Memory B cell (primary cell): ENCODE measurements at places on chromosomes 2 and 18.

DNA sequence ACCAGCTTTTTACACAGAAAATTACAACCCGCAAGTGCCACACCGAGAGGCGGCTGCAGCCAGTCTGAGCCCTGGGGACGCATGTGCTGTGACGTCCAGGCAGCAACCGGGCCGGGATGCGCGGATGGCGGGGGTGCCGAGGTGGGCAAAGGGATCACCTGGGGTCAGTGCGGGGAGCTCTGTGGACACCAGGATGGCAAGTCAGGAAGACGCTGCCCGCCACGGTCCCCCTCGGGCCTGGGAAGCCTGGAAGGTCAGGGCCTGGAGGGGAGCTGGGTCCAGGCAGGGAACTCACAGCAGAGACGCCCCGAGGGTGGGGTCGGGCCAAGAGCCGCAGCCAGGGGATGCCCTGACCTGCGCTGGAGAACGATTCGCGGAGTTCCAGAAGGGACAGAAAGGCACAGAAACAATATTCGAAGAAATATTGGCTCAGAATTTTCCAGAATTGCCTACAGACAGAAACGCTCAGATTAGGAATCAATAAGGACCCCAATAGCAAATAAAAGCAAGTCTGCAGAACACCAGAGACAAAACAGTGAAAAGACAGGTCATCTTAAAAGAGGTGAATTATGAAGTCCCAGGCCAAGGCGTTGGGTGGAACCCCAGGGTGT, 11.7 kb upstream of the KIF1A start:
- no peak for DNase-seq

- DNase-seq = no peak
These were observed 7.8 kb downstream of the POLR1A start for GRCh38 chr2:86097913-86098312.

- DNase-seq = no peak
These were observed at the start of gene KIF1A for GRCh38 chr2:240819858-240820606. Gene KIF1A, minus strand, starts transcription at chr2:240820219. Its CDS starts 22,467 bp downstream, at chr2:240797752.

DNA sequence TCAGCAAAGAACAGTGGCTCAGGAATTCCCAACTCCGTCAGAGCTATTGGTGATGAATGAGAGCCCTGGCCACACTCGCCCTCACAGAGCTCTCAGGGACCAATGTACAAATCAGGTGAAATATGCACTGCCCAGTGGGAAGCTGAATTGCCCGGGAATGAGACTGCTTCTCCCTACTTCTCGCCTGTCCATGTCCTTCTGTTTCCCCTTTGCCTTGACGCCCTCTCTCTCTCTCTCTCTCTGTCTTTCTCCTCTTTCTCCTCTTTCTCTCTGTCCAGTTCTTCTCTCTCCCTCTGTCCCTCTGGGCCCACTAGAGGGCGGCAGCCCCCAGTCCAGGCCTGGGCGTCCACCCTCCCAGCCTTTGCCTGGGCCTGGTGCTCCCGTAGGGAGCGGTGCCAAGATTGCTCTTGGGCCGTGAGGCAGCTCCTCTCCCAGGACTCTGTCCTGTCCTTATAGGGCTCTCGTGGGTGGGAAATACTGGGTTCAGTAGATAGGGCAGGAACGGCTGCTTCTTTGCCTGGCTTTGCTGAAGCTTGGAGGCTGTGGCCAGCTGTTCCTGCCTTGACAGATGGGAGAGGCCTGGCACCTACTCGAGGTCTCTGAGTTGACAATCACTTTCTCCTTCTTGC, 28.4 kb upstream of the PUM2 start:
- no peak for DNase-seq

DNA sequence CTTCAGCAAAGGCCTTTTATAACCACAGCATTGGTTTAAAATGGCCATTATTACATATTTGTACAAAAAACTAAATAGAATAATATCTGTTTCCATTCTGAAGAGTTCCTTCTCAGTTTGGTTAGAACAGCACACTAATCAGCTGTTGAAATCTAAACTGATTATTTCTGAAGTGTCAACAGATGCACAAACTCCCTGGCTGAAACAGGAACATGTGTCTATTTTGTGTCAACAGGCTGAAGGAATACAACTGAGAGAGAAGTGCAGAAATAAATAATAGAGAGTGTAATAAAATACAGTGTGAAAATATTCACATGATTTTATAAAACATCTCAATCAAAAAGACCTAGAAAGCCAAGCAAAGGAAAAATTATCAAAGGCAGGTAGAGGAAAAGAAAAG, 29.7 kb downstream of the IKZF2 start:
- no peak for DNase-seq

- no peak for DNase-seq
These were observed 12.1 kb downstream of the ACTR3 start for GRCh38 chr2:113901943-113902342.

GRCh38 chr2:106944215-106944614, 58.2 kb upstream of the ST6GAL2 start:
- DNase-seq = no peak

GRCh38 chr2:21643180-21643579, 519.4 kb downstream of the TDRD15 start:
- DNase-seq = no peak

DNA sequence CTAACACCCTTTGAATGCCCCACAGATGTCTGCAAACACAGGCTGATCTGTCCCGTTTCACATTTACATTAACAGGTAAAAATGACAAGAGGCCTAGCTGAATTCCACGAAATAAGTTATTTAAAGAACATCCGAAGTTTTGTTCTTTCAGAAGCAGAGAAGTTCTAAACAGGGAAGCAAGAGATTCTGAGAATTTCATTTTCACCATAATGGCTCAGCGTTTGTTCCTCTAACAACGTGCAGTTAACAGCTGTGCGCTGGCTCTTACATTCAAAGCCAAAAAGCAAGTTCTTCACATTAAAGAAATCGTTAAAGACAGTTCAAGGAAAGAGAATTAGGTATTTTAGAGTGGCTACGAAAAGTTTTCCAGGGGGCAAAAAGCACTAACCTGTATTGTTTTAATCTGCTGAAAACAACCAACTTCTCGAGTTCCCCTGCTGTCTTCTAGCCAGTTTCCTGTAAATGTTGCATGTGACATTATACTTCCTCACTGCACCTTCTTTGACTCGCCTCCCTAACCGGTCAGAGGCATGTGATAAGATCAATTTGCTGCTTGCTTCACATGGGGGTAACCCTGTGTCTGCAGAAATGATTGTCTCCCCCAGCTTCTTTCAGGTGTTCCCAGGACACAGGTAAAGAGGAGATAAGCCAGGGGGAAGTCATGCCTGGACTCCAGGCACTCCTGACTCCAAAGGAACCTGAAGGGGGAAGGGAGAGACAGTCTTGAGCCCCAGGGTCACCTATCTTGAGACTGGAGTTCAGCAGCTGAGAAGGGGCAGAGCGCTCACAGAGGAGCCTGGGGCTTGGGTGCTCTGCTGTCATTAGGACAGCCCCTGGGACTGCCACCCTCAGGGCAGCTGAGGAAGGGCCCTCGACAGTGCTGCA, 36.8 kb upstream of the WIPF1 start:
- peak; percentile 45 for DNase-seq

- DNase-seq = no peak
These were observed 17.4 kb downstream of the FARP2 start for GRCh38 chr2:241373446-241373845.

DNA sequence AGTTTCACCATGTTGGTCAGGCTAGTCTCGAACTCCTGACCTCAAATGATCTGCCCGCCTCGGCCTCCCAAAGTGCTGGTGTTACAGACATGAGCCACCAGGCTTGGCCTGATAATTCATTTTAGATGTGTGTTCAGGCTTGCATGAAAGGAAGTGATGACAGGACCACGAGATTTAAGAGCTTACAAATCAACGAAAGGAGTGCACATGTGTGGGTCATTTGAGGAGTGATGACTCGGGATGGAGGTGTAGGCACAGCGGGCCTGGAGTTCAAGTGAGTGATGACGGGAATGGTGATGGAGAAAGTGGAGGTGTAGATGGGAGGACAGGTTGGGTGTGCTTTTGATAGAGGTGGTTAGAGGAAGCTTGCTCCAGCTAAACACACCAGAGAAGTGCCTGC, 742.4 kb downstream of the GALR1 start:
- no peak for DNase-seq

GRCh38 chr2:229566370-229566769, 148.0 kb downstream of the DNER start:
- no peak for DNase-seq

DNA sequence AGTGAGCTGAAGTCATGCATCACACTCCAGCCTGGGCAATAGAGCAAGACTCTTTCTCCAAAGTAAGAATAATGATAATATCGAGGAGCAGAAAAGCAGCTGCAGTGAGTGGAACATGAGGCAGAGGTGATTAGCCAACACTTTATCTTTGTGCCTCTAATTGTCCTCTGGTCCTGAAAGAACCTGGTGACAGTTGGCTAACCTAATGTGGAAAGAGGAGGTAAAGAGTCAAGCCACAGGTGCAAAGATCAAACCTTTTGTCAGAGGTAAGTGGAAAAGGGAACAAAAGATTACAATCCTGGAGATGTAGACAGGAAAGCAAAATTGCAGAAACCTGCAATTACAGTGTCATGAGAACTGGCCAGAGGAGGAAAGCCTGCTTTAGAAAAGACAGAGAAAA, 53.5 kb upstream of the LCLAT1 start:
- DNase-seq = no peak

DNA sequence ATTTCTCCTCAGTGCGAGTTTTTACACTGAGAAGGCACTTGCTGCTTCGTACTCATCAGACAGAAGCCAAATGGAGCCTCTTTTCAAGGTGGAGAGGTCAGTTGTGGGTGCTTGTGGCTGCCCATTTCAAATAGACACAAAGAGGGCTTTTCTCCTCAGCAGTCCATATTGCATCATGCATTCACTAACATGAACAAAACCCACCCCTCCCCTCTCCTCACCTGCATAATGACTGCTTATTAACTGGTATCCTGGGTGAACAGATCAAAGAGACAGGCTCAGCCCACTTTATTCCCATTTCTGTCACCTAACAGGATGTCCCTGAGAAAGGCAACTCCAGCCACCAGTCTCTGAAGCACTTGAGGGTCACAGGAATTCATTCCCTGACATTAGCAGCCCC, 28.9 kb downstream of the KLF7 start:
- DNase-seq = no peak

- no peak for DNase-seq
These were observed 338.9 kb downstream of the CCDC85A start for GRCh38 chr2:56522605-56523089.

DNA sequence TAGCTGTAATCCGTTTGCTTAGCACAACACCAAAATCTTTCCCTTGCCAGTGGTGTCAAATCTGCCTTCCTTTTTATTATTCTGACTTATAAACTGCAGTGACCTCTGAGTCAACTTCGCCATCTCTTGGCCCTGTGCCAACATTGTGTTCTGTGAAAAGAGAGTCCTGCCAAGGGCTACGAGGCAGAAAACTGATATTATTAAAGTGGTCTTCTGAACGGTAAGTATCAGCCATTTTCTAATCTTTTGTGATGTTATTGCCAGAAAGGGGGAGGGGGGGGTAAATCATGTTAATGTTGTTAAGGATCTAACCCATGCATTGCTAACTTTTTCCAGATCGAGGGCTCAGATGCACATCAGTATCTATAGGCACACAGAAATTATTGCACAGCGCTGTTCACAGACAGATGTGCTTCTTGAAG, 121.5 kb upstream of the LTBP1 start:
- no peak for DNase-seq

GRCh38 chr2:232014681-232015080, 53.2 kb downstream of the DIS3L2 start:
- no peak for DNase-seq

- DNase-seq = no peak
These were observed 307.7 kb downstream of the TNS1 start for GRCh38 chr2:217695033-217695520.
